ENCODE measurements at places on chromosomes 1 and 21.

GRCh38 chr21:33402001-33402979 is 923 bp upstream of the IFNGR2 start:
- no peak for DNase-seq

GRCh38 chr21:36640721-36641244 is 58.1 kb upstream of the SIM2 start:
- DNase-seq: no peak

DNA sequence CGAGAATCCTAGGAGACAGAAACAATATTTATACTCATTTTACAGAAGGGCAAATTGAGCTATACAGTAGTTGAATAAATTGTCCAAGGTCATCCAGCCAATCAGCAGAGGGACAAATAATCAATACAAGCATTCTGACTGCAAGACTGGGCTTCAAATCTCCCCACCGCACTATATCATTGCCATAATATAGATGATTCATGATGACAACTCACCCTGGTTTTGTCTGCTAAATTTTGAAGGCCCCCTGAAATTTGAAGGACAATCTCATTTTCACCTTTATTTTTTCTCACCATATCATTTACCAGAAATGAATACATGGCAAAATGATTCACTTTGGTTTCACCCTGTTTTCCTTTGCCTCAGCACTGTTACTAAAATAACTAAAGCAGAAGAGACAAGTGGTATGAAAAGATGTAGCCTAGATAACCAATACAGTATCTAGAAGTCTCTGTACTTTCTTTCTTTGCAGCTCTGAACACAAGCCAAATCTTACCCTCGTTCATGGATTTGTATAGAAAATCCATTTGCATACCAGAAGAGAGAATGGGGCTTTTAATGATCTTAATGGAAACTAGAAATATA is 292.5 kb downstream of the TTLL7 start:
- DNase-seq: no peak

DNA sequence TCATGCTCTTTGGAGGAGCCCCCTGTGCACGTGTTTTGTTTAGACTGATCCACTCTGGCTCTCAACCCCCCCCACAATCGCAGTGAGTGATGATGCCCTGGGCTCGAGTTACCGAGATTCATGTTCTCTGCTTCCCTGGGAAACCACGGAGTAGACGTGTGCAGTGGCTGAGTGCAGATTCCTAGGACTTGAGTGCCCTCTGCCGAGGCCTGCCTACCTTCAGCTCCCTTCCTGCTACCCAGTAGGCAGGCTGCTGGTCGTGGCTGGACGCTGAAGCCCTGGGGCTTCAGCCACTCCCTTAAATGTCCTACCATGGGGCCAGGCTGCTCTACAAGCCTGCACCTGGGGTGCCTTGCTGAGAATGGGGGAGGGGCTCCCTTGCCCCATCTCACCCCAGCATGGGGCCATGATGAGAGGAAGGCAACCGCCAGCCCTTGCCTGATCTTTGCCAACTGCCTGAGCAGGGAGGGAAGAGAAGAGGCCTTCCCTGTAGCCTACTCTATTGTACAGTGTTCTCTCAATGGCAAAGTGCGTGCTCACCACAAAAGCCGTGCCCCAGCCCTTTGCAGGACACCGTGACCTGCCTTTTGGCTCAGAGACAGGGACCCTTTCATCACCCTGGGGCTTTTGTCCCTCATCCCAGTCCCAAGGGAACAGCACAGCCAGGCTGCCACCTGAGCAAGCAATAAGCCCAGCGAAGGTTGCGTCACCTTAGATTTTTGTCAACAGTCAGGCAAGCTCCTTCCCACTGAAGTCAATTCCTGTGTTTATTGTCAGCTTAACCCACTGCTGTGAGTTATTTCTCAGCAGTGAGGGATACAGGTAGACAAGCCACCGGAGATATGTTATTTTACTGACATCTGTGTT is 4.1 kb upstream of the GRIK3 start:
- peak; percentile 30 for DNase-seq

- DNase-seq: no peak
These were observed 50.7 kb downstream of the WNT9A start for GRCh38 chr1:227896710-227897655.

GRCh38 chr1:193513032-193513431 is 326.6 kb upstream of the B3GALT2 start:
- no peak for DNase-seq

DNA sequence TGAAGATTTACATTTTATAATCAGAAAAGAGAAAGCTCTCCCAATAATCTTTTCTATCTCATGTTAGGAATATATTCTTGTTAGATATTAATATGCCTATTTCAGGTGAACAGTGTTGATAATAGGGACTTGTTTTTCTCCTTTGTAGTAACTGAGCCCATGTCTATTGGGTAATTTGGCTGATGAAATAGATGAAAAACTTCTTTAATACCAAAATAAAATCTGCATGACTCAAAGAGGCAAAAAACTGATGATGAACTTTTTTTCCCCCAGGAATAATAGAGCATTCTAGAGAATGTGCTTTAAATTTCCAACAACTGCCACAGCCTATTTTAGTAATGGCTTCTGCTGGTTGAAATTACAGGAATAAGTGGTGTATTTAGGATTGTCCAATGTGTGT is 178.9 kb upstream of the GREM2 start:
- DNase-seq: no peak

GRCh38 chr1:212313616-212314015 is 28.4 kb downstream of the PPP2R5A start:
- DNase-seq: no peak

DNA sequence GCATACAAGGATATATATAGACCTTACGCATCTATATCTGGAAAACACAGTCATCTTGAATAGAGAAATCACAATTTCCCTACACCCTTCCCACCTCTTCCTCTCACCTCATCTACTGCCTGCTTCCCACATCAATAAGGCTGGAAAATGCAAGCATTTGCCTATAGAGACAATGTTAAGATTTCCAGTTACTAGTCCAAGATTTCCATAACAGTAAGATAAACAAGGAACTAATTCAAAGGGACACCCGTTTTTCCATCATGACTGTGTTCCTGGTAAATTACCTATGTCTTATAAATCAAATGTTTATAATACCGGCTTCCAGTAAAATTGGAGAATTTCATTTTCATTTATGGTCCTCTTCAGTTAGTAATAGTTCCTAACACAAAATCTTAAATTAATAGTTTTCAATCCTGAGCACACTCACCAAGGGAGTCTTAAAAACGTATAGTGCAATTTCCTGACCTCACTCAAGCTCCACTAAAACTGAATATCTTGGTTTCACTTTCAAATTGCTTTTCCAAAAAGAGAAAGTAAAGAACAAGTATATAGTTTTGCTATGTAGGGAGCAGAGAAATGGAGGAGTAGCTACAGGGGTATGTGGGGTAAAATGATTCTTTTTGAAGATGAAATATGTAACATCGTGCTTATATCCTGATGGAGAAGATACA is 398.7 kb downstream of the PLPP3 start:
- no peak for DNase-seq

DNA sequence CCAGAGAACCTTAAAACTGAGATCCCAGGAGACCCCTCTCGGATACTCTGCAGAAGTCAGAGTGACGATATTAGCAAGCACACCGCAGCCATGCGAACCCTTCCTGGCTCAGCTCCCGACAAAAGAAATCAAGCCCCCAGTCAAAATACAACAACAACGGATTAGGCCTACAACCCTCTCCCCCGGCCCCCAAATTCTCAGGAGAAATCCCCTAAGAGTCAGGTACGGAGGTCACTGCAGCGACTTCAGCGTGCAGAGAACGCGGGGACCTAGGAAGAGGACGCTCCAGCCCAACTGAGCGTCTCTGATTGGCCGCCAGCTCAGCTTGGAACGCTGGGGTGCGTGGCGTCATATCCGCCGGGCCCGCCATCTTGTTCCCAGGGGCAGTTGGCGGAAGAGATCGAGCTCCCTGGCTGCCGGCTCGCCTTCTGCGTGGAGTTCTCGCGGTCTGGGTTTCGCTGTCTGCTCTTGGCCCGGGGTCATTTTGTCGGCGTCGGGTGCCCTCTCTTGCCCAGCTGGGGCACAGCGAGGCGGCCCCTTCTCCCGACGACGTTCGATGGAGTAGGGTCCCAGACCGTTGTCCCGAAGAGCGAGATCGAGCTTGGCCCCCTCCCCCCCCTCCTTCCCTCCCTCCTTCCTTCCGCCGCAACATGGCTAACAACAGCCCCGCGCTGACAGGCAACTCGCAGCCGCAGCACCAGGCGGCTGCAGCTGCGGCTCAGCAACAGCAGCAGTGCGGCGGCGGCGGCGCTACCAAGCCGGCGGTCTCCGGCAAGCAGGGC is at the start of gene PRPF38B:
Gene PRPF38B (plus strand): TSS at position 369 of the 782 bp plus-strand sequence. CDS start 282 bp downstream, at position 651.
- peak; percentile 88 for DNase-seq

DNA sequence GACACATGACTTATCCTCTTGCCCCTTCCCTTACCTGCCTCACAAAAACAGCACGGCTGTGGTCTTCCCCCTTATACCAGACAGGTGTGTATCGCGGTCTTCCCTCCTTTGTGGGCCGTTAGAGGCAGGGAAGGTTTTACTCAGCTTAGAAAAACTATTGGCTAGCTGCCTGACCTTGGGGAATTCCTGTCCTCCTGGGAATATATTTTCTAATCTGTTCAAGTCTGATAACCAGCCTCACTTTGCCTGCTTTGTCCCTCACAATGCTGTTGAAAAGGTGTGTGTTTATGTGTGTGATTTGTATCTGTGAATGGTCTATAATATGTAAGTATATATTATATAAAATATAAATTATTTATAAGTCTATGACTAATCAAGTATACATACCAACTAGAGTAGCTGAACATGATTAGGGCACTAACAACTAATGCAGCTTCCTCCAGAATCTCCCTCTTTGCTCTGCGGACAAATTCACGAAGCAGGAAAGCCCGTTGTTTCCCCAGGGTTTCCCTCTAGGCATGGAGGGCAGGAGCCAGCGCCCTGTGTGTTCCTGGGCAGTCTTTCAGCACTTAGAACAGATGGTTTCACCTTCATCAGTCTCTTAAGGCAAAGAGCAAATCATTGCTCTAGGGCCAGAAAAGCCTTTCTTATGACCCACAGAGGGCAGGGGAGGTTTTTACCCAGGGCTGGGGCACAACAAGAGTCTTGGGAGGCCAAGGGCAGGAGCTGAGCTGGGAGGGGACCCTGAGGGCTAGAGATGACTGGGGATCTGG is 25.6 kb downstream of the SLC26A9 start:
- no peak for DNase-seq

DNA sequence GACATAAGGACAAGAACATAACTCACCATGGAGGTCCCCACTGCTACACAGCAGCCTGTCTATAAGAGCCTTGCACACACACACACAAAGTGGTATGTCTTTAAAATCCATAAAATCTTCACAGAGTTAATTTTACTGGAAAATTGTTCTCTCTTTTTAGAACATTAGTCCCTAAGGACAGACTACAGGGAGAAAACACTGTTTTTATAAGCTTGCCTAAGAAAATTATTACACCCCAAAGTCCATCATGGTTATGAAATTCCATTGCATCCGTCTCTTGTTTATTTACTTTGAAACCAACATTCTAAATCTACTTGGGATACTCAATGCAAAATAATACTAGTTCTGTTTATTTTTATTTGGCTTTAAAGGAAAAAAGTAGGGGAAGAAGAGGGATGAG is 197.4 kb downstream of the SETD4 start:
- DNase-seq: no peak

GRCh38 chr1:29698033-29698432 is 461.7 kb downstream of the PTPRU start:
- DNase-seq: peak; percentile 51

DNA sequence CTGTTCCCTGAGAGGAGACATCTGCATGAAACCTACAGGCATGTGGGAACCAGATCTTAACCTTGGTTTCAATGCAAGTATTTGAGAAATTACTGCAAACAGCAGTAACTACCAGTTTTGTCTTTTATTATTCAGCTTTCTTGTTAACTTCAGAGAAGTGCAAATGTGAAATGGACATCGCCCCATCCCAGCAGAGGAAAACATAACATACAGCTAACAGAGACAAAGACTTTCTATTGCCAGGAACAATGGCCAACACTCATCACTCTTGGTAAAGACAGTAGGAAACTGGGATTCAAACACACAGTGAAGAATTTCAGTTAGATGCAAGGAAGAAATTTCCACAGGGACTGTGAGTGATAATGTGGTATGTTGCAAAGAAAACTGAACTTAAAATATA is 115.1 kb downstream of the SLC30A10 start:
- no peak for DNase-seq

- DNase-seq: no peak
These were observed 18.0 kb downstream of the TOR3A start for GRCh38 chr1:179099891-179100290.

GRCh38 chr1:81802707-81803430 is 2.1 kb downstream of the ADGRL2 start:
- DNase-seq: peak; percentile 62

- DNase-seq: peak; percentile 7
These were observed 6.6 kb downstream of the UBL4B start for GRCh38 chr1:110118636-110119396.

DNA sequence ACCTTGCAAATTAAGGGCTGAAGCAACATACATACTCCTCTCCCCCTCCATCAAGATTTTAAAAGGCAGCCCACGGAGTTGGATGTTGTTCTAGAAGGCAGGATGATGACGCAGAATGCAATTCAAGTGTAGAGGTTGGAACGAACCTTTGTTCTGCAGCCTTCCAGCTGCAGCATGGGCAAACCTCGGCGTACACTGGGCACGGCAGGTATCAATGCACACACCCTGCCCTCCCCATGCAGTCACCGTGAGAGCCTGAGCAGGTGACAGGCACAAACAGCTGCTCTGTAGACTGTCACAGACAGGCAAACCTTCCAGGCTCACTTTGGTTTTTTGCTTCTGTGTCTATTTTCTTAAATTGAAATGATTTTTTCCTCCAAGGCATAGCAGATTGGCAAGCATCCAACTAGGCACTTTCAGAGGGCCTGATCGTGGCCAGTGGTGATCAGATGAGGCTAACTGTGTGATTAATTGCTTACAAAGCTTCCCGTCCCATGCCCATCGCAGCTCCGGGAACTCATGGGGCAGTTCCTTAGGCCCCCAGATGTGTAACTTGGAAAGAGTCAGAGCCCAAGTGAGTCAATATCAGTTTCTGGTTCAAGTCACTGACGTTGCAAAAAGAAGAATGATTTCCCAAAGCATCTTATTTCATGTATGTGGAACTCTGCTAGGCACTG is 82.3 kb downstream of the ITPKB start:
- DNase-seq: no peak

- no peak for DNase-seq
These were observed 240.8 kb upstream of the FGGY start for GRCh38 chr1:59055908-59056719.

GRCh38 chr1:160748181-160748877 is 9.3 kb downstream of the SLAMF7 start:
- peak; percentile 29 for DNase-seq

DNA sequence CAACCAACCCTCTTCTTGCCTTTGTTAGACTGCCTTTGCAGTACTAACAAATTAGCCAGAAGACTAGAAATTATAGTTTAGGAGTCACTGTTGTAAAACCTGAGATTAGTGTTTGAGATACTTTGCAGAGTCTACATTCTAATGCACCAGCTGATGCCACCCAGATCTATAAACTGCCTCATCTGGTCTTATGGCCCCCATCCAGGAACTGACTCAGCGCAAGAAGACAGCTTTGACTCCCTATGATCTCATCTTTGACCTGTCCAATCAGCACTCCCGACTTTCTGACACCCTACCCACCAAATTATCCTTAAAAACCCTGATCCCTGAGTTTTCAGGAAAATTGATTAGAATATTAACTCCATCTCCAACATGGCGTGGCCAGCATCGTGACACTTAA is 334.6 kb downstream of the RGS7 start:
- no peak for DNase-seq
